ENCODE measurements at places on chromosomes 4 and X.
A peak's percentile ranks its signal among the peaks of the same experiment; 100 is the strongest.

- H3K4me1 ChIP-seq, result no peaks in the 10 kb centered on the region
- no peak overlapping the region for H3K4me3 ChIP-seq
- H3K27me3 ChIP-seq, result no peaks in the 10 kb centered on the region
- no peaks in the 10 kb centered on the region for H3K36me3 ChIP-seq
- H3K27ac ChIP-seq, result no peak overlapping the region
Measured at GRCh38 chr4:183229397-183229796, 90.7 kb downstream of the CLDN22 start.

DNA sequence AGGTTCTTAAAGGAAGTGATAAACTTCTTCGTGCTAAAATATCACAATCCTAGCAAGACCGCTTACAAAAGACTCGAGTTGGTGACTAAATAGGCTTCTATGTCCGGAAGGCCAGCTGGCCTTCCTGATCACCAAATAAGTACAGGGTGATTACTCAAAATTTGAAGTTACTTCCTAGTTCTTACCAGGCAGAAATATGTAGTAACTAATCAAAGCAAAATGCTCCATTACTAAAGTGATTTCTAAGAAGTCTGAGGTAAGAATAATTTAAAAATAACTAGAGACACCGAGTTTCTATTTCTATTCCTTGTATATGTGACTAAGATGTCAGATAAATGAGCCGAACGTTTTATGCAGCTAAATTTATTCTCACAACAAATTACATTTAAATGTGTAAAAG lies 62.2 kb downstream of the NSUN7 start:
- no peak overlapping the region for H3K4me3 ChIP-seq
- no peaks in the 10 kb centered on the region for H3K4me1 ChIP-seq
- DNase-seq, result no peak
- no peaks in the 10 kb centered on the region for H3K27me3 ChIP-seq
- peak overlapping the region; percentile 60 for H3K27ac ChIP-seq

- DNase-seq, result no peak
- no peaks in the 10 kb centered on the region for H3K4me1 ChIP-seq
- H3K4me3 ChIP-seq, result no peak overlapping the region
- no peak overlapping the region for H3K27ac ChIP-seq
- H3K27me3 ChIP-seq, result no peaks in the 10 kb centered on the region
Measured at GRCh38 chrX:20437683-20438082, 171.0 kb upstream of the RPS6KA3 start.

DNA sequence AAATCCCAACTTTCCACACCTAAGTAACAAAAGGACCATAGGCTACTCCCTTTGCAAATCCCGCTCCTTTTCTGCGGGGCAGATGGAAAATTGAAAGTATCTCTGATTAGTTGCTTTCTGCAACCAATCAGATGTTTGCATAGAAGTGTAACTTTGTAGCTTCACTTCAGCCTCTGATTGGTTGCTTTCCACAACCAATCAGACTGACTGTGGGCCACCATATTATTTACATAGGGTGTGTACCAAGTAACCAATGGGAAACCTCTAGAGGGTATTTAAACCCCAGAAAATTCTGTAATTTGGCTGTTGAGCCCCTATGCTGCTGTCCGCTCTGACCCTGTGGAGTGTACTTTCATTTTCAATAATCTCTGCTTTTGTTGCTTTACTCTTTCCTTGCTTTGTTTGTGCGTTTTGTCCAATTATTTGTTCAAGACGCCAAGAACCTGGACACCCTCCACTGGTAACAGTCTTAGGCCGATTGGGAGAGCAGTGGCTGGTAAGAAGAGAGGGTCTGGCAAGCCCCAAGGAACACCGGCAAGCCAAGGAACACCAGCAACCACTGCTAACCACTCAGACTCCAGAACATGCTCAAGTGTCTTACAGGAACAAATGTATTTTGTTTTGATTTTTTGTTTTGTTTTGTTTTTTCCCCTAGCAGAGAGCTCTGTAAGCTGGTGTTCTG lies 125.5 kb upstream of the MAP3K15 start:
- no peak overlapping the region for H3K27ac ChIP-seq
- H3K4me3 ChIP-seq, result no peak overlapping the region
- no peaks in the 10 kb centered on the region for H3K27me3 ChIP-seq
- DNase-seq, result no peak
- no peaks in the 10 kb centered on the region for H3K4me1 ChIP-seq

- H3K4me3 ChIP-seq, result no peak overlapping the region
- no peak for DNase-seq
- no peaks in the 10 kb centered on the region for H3K4me1 ChIP-seq
- H3K27me3 ChIP-seq, result no peaks in the 10 kb centered on the region
- H3K27ac ChIP-seq, result no peak overlapping the region
Measured at GRCh38 chrX:47264483-47265173, 31.8 kb downstream of the USP11 start.

DNA sequence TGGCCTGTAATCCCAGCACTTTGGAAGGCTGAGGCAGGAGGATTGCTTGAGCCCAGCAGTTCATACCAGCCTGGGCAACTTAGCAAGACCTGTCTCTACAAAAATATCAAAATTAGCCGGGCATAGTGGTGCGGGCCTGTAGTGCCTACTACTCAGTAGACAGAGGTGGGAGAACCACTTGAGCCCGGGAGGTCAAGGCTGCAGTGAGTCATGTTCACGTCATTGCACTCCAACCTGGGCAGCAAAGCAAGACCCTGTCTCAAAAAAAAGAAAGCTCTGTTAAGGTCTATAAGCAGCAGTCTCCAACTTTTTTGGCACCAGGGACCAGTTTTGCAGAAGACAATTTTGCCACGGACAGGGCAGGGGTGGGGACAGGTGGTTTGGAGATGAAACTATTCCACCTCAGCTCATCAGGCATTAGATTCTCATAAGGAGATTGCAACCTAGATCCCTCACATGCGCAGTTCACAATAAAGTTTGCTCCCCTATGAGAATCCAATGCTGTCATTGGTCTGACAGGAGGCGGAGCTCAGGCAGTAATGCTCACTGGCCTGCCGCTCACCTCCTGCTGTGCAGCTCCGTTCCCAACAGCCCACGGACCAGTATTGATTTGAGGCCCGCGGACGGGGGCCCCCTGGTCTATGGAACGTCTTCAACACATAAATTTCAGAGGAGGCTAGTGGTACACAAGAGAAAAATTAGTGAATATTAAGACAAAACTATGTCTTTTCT lies 67.9 kb downstream of the KLHL8 start:
- H3K27me3 ChIP-seq, result no peaks in the 10 kb centered on the region
- H3K4me1 ChIP-seq, result no peaks in the 10 kb centered on the region
- no peak overlapping the region for H3K27ac ChIP-seq
- H3K36me3 ChIP-seq, result no peaks in the 10 kb centered on the region
- H3K4me3 ChIP-seq, result no peak overlapping the region

- H3K4me1 ChIP-seq, result no peaks in the 10 kb centered on the region
- H3K4me3 ChIP-seq, result no peak overlapping the region
- H3K27me3 ChIP-seq, result no peaks in the 10 kb centered on the region
- no peak for DNase-seq
Measured at GRCh38 chr4:42785817-42786216, 106.7 kb upstream of the GRXCR1 start.

- no peaks in the 10 kb centered on the region for H3K27me3 ChIP-seq
- H3K4me1 ChIP-seq, result no peaks in the 10 kb centered on the region
- peaks cover under 1% of the 10 kb centered on the region for H3K36me3 ChIP-seq
- DNase-seq, result no peak
Measured at GRCh38 chr4:3338321-3338838, 45.6 kb downstream of the RGS12 start.

DNA sequence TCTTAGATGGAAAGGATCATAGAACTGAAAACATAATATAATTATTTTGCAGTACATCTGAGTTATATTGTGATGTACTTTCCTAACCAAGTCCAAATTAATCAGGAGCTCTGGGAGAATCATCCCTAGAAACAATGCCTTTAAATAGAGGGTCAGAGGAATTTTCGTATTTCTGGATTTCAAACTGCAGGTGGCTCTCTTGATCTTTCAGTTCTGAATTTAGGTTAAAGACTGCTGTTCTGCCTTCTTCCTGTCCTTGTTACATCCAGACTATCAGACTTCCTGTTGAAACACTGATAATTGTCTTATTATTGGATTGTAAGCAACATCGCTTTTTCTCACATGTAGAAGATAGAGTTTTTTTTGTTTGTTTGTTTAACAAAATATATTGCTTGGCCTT lies 142.7 kb downstream of the RPA4 start:
- no peaks in the 10 kb centered on the region for H3K4me1 ChIP-seq
- no peaks in the 10 kb centered on the region for H3K36me3 ChIP-seq
- no peak overlapping the region for H3K4me3 ChIP-seq
- no peak overlapping the region for H3K27ac ChIP-seq

DNA sequence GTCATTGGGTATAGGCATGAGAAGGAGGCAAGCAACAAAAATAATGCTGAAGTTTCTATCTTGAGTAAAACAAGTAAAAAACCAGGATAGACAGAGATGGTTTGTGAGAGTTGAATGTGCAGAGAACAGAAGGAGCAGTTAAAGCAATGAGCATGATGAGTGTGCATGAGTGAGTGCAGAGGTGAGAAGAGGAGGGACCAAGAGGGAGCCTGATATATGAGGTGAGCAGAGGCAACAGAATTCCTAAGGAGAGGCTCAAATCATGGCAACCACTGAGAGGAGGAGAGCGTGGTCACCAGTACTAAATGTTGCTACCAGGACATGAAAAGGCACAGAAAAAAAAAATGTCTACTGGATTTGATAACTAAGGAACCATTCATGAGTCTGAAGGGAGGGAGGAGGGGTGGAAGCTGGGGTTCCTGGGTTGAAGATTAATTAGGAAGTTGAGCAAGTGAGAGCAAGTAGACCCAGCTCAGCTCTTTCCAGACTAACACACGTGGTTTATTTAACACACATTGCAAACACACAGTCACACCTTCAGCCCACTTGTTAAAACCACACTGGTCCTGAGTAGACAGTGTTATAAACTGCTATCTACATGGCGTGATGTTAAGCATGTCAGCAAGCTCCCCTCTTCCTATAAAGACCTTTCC lies 69.0 kb upstream of the IQCM start:
- H3K27ac ChIP-seq, result no peak overlapping the region
- H3K27me3 ChIP-seq, result no peaks in the 10 kb centered on the region
- no peak for DNase-seq
- H3K4me3 ChIP-seq, result no peak overlapping the region
- H3K4me1 ChIP-seq, result no peaks in the 10 kb centered on the region
- no peaks in the 10 kb centered on the region for H3K36me3 ChIP-seq

DNA sequence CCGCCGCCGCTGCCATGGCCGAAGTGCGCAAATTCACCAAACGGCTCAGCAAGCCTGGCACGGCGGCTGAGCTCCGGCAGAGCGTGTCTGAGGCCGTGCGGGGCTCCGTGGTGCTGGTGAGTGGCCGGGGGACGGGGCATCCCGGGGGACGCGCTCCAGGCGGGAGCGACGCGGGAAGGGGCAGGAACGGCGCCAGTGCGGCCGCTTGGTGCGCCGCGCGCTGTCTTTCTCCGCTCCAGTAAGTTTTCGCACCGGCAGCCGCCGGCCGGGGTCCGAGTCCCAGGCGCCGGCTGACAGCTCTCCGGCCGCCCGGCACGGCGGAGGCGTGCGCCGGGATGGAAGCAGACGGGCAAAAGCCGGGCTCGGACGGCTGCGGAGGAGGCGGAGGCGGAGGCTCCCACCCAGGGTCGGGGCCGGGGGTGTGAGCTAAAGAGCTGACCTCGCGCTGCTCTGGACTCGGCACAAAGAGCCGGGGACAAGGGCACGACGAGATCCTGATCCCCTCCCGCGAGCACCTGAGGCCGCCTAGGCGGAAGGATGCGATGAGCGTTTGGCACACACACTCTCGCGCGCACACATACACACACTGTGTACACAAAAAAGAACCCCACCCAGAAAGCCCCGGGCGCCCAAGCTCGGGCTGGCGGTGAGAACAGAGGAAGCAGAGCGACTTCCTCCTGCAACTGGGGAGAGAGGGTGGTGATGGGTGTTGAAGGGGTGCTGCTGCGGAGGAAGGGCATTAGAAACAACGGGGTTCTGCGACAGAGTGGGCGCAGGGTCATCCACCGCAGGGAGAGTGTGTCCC lies 545 bp downstream of the DOCK11 start:
- H3K36me3 ChIP-seq, result no peaks in the 10 kb centered on the region
- peak overlapping the region; percentile 94 for H3K27ac ChIP-seq
- H3K4me1 ChIP-seq, result peaks cover 3% of the 10 kb centered on the region
- no peaks in the 10 kb centered on the region for H3K27me3 ChIP-seq

DNA sequence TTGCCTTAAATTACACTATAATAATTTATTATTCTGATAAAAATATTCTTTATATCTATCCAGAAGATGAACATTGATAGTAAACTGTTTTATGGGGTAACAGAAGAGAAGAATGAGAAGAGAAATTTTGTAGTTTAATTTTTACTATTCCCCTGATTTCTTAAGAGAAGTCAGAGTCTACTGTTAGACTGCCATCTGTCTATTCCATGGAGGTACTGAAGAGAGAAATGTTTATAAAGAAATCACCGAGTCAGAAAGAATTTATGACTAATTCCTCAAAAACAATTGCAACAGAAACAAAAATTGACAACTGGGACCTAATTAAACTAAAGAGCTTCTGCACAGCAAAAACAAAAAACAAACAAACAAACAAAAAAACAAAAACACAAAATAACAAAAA lies 149.9 kb downstream of the FGF16 start:
- H3K27ac ChIP-seq, result no peak overlapping the region
- no peak overlapping the region for H3K4me3 ChIP-seq
- H3K36me3 ChIP-seq, result no peaks in the 10 kb centered on the region
- DNase-seq, result no peak

DNA sequence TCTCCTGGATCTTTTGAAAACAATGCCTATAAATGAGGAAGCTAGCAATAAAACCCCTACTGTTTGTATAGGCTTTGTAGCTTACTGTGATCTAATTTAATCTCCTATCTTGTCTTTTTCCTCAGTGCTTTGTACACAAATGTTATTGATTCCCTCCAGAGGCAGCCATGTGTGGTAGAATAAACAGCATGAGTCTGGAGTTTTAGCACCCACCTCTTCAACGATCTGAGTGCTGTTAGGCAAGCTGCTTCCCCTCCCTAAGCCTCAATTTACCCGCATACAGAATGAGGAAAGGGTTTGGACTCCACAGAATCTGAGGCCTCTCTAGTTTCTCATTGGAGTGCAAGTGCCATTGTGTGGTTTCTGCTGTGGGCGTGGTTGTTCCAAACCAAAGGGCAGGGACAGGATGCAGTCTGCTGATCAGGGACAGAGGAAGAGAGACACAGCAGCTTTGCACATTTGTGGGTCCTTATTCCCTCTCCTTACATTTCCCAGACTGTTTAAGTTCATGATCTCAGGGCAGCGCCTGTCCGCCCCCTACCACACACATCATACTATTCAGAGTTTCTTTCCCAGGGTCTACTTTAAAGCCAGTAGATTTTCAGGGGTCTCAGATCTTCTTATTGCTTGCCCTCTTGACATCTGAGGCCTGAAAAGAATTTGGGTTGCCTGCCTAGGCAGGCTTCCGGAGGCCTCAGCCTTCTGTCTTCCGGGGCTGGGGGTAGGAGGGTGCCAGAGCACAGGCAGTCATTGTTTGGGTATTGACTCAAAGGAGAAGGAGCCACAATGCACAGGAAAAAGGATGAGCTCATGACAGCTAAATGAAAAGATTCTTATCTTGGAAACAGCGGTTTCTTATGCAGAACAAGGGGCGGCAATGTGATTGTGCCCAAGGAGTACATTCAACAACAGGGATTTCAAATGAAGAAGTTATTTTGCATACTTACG lies 114.9 kb upstream of the TEX13D start:
- H3K4me3 ChIP-seq, result no peak overlapping the region
- H3K4me1 ChIP-seq, result no peaks in the 10 kb centered on the region
- no peak for DNase-seq
- H3K27me3 ChIP-seq, result no peaks in the 10 kb centered on the region
- no peak overlapping the region for H3K27ac ChIP-seq
- H3K36me3 ChIP-seq, result no peaks in the 10 kb centered on the region

GRCh38 chrX:135327299-135327698 lies 18.0 kb downstream of the ETDC start:
- peaks cover 3% of the 10 kb centered on the region for H3K36me3 ChIP-seq
- H3K4me1 ChIP-seq, result no peaks in the 10 kb centered on the region
- H3K27me3 ChIP-seq, result no peaks in the 10 kb centered on the region
- no peak overlapping the region for H3K4me3 ChIP-seq

All from ascending aorta (tissue), 2 donors.